ENCODE measurements at places on chromosomes 6 and 20.

GRCh38 chr6:114024746-114025145 is 53.8 kb upstream of the HDAC2 start:
- no peak for DNase-seq

GRCh38 chr6:100096341-100096740 is 102.3 kb upstream of the MCHR2 start:
- DNase-seq: no peak

DNA sequence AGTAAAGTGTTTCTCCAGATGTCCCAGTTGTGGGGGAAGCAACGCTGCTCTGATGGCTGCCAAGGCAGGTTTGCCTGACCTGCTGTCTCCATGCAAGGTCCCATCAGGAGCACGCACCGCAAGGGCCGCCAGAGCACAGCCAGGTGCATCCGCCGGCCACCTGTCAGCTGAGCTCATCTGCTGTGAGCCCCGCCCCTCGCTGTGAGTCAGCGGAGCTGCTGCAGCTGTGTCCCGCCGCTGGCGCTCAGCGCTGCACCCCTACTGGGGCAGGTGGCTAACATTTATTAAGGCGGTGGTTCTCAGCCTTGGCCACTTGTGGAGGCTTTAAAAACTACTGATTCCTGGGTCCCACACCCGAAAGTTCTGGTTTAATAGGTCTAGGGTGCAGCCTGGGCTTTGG is 225.7 kb downstream of the UST start:
- DNase-seq: peak; percentile 28

GRCh38 chr6:149924206-149924932 is 1.4 kb upstream of the RAET1G start:
- no peak for DNase-seq

- no peak for DNase-seq
These were observed 58.6 kb downstream of the NUDT3 start for GRCh38 chr6:34333858-34334257.

GRCh38 chr20:57032847-57033246 is 233.6 kb downstream of the BMP7 start:
- DNase-seq: no peak

DNA sequence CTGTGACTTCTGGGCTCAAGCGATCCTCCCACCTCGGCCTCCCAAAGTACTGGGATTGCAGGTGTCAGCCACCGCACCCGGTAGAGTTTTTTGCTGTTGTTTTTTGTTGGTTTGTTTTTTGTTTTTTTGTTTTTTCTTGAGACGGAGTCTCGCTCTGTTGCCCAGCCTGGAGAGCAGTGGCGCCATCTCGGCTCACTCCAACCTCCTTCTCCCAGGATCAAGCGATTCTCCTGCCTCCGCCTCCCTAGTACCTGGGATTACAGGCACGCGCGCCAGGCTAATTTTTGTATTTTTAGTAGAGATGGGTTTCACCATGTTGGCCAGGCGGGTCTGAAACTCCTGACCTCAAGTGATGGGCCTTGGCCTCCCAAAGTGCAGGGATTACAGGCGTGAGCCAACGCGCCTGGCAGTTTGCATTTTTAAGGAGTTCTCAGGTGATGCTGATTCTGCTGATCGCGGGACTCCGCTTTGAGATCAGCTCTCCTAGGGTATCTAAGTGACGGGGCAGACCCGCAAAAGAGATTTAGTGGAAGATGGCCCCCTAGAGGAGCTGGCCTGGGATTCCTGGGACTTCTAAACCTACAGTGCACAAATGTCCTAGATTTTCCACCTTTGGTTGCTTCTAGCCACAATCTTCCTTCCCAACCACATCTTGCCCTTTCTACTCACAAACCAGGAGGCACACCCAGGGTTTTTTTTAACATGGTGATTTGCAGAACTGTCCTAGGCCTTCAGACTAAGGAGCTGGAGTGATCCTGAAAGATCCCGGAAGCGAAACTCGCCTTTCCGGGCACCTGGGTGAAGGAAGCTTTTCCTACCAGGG is 45.2 kb downstream of the DPPA5 start:
- DNase-seq: no peak

DNA sequence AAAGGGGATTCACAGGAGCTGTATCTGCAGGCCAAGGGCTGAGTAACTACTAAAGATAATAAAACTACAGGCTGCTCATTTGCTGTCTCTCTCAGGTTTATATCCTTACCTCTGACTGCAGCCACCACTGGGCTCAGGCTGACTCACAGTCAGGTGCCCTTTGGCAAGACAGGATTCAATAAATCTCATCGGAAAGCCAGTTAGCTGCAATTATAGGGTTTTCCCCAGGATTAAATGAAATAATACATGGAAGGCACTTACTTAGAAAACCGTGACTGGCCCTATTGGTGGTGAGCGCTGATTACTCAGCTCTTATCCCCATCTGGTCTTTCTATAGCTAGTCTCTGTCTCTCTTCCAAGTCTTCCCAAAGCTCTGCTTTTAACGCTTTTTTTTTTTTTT is 26.4 kb downstream of the RMND1 start:
- no peak for DNase-seq

DNA sequence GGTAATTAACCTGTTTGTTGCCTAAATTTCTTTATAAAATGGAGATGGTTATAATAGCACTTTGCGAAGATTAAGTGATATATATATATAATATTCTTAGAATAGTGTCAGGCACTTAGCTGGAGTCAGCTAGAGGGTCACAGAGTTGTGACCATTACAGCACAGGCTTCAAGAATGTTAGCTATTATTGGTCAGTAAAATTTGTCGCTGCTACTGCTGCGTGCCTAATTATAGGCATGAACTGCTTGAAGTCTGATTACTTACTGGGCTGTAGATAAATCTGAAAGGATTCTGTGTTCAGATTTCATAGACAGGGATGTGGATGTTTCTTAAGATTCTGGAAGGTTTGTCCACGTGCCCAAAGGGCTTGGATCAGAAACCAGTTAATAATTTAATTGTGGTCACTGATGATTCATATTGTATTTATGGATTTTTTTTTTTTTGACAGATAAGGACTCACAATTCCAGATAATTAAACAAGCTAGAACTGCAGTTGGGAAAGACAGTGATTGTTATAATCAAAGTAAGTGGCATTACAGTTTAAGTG is 4.7 kb downstream of the SNRNP48 start:
- no peak for DNase-seq

DNA sequence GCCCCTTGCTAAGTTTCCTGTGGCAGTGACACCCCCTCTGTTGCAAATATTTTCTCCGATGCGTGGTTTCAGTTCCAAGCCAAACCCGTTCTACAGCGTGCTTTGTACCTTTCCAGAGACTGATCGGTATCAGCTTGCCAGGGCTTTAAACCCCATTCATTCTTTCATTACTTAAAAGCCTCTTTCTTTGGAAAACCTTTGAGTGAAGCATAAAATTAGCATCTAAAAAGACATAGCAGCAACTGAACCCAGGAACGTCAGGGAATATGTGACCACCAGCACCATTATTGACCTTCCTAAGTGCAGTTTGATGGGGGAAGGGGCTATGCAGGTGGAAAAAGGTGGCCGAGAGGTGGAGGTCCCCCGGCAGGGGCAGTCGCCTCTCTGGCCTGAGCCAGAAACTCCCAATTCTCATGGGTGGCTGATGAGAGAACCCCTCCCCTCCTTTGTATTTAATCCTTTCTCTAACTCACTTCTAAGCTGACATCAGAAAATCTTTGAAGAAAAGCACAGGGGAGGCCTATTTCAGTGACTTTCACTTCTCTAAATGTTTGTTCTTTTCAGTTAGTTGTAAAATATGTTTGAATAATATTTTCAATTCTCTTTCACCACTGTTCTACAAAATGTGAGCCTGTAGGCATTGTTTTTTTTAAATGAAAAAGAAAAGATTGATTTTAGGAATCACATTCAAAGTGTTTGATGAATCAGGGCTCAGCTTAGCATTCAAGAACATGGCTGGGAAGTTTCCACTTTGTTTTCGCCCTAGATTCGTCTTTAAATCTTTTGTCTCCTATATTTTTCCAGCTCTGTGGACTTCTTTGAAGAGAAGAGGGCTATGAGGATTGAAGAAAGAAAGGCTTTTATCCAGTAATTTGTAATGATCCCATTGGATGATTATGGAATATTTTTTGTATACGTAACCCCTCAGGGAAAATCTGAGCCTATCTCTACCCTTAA is 89.2 kb downstream of the RSPH3 start:
- no peak for DNase-seq

DNA sequence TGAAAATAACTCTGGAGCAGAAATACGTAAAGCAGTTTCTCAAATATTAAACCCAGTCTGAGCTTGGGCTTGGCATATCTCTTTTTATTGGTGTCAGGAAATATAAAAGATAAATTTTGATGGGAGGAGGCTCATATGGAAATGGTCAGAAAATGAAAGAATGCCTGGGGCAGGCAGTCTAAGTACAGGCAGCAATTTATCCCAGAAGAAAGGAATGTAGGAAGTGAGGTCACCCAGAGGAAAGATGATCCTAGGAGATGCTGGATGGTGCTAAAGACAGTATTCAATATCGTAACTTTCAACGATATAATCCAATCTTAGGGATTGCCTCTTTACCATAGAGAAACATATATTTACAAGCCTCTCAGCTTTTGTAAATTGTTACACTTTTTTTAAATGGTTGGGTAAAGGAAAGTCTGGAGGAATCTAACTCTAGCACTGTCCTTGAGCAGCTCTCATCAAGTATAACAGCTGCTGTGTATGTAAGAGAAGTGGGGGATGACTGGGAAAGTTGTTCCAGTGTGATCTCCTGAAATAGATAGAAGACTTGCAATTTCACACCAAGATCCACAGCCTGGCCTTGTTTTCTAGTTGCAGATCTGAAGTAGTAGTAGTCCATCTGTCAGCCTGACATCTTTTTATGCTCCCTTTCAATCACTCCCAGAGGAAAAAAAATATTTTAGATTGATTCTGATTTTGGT is 256.9 kb upstream of the SASH1 start:
- no peak for DNase-seq

DNA sequence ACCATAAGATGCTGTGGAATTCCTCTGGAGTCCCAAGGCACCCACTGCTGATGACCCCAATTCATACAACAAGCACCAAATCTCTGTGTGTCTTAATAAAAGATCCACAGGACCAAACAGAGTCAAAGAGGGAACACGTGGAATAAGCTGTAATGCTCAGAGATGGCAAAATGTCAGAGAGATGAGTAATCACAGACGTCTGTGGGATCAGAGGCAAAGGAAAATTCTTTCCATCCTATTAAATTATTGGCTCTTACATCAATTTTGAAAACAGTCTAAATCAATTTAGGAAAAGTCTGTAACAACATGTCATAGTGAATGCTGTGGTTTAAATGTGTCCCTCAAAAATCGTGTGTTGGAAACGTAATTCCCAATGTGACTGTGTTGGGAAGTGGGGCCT is 17.5 kb upstream of the SAMD3 start:
- no peak for DNase-seq

DNA sequence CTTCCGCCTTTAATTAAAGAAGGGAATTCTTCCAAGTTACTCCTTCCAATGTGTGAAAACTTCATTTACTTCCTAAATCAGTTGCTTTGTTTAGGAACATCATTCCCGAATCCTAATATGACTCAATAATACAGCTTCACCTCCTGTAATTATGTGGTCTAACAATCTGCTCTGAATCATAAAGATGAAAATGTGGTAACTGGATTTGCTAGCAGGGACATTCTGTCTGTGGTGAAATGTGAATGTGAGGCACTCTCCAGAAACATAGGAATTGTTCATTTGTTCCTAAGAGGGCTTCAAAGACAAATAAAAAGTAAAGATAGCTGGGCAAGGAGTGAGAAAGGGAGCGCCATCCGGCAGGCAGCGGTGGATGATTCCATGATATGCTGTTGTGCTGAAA is 678.1 kb downstream of the KIF16B start:
- DNase-seq: no peak

DNA sequence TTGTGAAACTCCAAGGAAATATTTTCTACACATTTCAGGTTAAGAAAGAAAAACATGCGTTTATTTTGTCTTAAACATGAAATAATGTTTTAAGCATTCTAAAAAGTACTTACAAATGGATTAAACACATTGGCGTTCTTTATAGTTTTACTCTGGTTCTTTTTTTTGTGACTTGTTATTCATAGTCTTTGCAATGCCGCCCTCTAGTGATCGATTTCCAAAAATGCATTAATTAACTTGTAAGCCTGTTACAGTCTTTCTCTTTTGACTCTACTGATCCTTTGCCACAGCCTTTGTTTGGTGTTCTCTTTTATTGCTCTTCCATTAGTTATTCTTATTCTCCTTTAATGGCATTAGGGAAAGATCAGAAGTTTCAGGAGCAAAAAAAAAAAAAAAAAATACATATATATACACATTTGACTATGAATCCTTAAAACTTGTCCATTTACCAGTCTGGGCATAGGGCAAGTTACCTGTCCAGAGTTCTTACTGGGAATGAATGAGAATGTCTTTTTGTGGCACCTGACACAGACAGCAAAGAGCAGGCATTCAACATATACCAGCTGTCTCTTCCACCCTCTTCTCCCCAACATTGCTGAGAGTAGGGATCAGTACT is 59.9 kb downstream of the MACROD2 start:
- DNase-seq: no peak

DNA sequence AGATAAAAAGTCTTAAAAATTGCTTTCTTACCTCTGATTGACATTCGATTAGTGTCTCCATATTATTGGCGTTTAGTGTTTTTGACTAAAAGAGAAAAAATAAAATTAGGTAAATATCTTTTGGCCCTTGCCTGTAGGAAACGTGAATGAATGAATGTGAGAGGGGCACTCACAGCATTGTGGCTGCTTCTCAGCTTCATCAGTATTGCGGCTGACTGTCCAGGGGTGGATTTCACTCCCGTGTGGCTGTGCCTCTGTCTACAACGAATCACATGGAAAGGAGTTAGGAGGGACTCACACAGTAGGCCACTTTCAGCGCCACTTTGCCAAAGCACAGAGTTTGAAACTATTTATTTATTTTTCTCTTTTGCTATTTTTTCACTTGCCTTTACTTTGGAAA is 844 bp downstream of the TAGAP start:
- DNase-seq: no peak

DNA sequence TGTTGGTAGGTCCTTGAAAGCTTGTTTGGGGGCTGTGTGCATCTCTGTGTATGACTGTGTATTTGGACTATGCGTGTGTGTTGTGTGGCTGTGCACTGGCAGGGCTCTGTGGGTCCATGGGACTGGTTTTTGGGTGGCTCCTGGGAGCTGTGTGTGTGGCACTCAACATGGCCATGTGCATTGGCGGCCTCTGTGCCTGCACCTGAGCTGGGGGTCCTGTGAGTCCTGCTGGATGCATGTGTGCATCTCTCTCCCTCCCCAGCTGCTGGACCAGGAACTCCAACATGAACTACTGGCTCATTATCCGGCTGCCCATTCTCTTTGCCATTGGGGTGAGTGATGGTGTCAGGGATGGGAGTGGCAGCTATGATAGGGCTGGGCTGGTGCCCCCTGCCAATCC is 30.1 kb downstream of the GLP1R start:
- DNase-seq: no peak

Data from stimulated activated CD4-positive, alpha-beta T cell treated with anti-CD3 and anti-CD28 coated beads, Interleukin-12 subunit alpha, Interleukin-12 subunit beta, amount 100 ng/mL, for 4 hours (primary cell).